ENCODE measurements at places on chromosomes 12 and 14. TPM values are rescaled to one million over a fixed set of nuclear protein-coding genes. Genes with fewer than 3 reads are reported as not detected.

Gene LUM
- polyA plus RNA-seq, result 14.3 TPM

Gene WSCD2
- polyA plus RNA-seq, result 0.72 TPM

Gene KRT83
- not detected for polyA plus RNA-seq

Gene AKT1
- polyA plus RNA-seq, result 106 TPM

Measured in pancreas (tissue), 10 donors.